B cell (primary cell): ENCODE measurements at places on chromosomes 13 and 19. TPM values are rescaled to one million over a fixed set of nuclear protein-coding genes. Genes with fewer than 3 reads are reported as not detected.
A peak's percentile ranks its signal among the peaks of the same experiment; 100 is the strongest.

KIR3DL1 gene
- not detected in 2 replicates for total RNA-seq

PNMA8B gene
- total RNA-seq: 0.32 TPM in 1 of 2 replicates, not detected in the other

GRCh38 chr13:113186061-113186900 lies 22.2 kb downstream of the PCID2 start:
- H3K4me1 ChIP-seq: no peaks in the 10 kb centered on the region
- H3K27ac ChIP-seq: no peak overlapping the region
- no peaks in the 10 kb centered on the region for H3K27me3 ChIP-seq
- DNase-seq: no peak
- H3K4me3 ChIP-seq: no peak overlapping the region

KIR3DL2 gene
- 0.17 TPM in 1 of 2 replicates, not detected in the other for total RNA-seq

GRIN3B gene
- 0.10 and 0.42 TPM in 2 replicates for total RNA-seq

ZNF296 gene
- 29.8 and 30.2 TPM in 2 replicates for total RNA-seq

DNA sequence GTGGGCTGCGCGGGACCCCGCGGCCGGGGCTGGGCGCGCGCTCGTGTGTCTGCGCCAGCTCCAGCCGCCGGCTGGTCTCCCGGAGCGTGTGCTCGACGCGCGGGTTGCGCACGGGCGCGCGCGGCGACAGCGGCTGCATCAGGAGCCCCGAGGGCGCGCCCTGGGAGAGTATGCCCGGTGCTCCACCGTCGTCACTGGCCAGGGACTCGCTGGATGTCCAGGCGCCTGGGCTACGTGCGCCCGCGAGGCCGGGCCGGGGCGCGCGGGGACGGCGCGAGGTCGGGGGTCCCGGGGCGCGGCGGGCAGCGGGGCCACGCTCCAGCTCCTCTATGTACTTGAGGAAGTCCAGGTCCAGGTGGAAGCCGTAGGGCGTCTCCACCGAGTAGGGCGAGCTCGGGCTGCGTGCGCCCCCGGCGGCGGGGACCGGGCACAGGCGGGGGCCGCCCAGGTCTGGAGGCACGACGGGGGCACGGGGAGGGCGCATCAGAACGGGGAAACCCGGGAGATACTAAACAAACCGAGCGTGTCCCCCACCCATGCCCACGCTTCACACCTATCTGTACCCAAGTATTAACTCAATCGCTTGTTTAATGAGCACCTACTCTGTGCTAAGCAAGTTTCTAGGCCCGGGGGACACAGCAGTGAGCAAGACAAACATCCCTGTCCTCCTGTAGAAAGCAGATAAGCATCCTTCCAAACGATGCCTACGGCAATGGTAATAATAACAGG lies 7.6 kb downstream of the KANK3 start:
- no peak overlapping the region for H3K4me3 ChIP-seq
- peak; percentile 55 for DNase-seq
- H3K27me3 ChIP-seq: peaks cover 41% of the 10 kb centered on the region
- no peaks in the 10 kb centered on the region for H3K36me3 ChIP-seq

DNA sequence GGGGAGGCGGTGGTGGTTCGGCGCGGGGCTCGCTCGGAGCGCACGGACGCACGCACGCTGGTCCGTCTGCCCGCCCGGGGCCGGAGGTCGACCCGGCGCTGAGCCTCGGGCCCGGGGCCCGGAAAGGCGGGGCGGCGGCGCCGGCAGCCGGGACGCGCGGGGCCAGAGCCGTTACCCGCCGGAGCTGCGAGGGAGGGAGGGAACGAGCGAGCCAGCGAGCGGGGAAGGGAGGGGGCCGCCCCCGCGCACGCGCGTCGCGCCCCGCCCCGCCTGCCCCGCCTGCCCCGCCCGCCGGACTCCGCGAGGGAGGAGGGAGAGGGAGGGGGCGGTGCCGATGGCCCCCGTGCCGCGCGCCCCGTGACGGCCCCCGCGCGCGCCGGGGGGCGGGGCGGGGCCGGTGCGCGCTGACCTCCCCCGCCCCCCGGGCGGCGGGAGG lies 15.0 kb downstream of the CIC start:
- peak overlapping the region; percentile 27 for H3K27ac ChIP-seq
- no peaks in the 10 kb centered on the region for H3K27me3 ChIP-seq
- peak; percentile 94 for DNase-seq
- H3K4me1 ChIP-seq: peaks cover 58% of the 10 kb centered on the region

GRCh38 chr19:51712461-51713081 lies 11.2 kb downstream of the HAS1 start:
- H3K27ac ChIP-seq: no peak overlapping the region
- H3K27me3 ChIP-seq: no peaks in the 10 kb centered on the region
- DNase-seq: no peak
- H3K4me3 ChIP-seq: no peak overlapping the region
- peaks cover 31% of the 10 kb centered on the region for H3K4me1 ChIP-seq
